ENCODE measurements at places on chromosomes 5 and 9. TPM values are rescaled to one million over a fixed set of nuclear protein-coding genes. Genes with fewer than 3 reads are reported as not detected.

DNA sequence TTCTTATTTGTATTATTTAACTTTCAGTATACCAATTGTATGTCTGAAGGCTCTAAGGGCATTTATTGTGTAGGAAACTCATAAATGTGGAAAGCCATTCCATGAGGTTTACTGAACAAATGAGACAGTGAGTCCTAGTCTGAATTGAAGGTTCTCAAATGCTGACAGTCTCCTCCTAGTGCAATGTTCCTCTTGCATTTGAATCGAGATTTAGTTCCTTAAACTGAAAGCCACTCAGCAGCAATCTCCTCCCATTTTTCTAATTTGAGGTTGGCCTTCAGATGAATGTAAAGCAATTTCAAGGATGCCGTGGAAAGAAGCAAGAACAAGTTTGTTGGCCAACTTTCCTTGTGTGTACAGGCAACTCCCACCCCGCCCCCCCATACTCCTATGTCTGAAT lies 493.2 kb upstream of the KLF4 start:
- no peak for DNase-seq

DNA sequence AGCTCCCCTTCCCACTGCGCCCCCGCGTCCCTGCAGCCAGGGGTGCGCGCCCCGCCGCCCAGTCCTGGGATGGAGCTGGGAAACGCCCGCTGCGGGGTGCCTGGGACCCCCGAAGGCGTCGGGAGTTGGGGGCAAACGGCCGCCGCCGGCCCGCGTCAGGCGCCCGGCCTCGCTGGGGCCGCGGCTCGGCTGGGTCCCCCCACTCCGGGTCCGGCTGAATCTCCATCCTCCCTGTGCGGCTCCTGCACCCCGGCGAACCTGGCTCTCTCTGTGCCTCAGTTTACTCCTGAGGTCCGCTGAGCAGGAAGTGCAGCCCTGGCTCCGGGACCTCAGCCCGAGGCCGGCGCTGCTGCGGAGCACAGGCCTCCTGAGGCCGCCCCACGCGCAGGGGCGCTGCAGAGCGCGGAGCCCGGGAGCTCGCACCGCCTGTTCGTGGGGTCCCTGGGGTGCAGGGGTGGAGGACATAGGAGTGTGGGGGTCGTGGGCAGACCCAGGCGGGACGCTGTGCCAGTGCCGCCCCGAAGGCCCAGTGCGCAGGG lies 13.9 kb upstream of the TMEM250 start:
- no peak for DNase-seq

DNA sequence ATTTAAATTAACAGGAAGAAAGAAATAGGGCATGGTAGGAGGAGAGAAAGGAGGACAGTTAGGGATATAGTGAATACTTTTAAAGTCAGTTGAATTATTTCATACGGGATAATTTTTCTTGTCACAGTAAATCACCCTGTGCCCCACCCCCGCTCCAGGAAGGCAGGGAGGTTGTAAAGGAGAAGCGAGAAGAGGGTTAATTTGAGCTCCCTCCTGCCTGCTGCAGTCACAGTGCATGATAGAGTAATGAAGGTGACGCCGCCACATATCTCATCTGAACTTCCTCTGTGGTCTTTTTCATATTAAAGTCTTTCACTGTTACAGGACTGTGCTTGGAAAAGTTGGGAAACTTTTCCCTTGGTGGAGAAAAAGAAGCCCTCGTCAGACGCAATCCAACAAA lies 896 bp upstream of the PCSK5 start:
- no peak for DNase-seq

Gene OR1Q1
- not detected for total RNA-seq

DNA sequence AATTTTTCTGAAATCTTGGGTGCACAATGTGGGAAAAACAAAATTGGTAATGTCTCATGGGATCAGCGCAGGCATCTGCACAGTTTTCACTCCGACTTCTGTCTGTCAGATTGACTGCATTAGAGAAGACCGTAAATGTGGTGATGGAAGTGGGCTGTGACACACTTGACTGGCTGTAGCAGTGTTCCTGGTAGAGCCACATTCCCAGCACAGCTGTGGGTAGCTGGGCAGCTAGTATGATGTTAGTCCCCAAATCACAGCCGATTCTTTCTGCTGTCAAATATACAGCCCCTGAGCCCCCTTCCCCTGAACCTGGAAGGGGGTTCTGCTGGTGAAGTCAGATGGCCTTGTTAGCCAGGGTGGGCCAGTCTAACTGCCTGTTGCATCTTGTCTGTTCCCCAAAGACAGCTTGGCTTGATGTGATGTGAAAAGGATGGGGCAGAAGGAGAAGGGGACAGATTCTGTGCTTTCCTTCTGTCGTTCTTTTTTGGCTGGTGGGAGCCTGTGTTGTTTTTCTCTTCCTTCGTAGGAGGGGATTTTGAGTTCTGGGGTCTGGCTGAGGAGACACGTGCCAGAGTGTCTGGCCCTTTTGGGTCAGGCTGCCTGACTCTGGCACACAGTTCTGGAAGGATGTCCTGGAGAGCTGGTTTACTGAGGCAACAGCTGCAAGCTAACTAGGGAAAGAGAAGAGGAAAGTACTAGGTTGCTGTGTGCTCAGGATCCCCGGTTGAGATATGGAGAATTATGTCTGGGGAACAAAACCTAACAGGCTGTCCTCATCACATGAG lies 66.4 kb upstream of the SPRY4 start:
- DNase-seq = no peak

Gene FBXL17
- 9.2 TPM for total RNA-seq

- no peak for DNase-seq
These were observed 10.0 kb upstream of the NDST1 start for GRCh38 chr5:150497989-150498317.
